Colonic mucosa (tissue), 4 donors: ENCODE measurements at places on chromosomes 7 and 10.

- no peak for DNase-seq
- no peaks in the 10 kb centered on the region for H3K27me3 ChIP-seq
- peaks cover 20% of the 10 kb centered on the region for H3K4me1 ChIP-seq
Measured at GRCh38 chr7:322708-323111, 32.7 kb downstream of the FOXL3 start.

DNA sequence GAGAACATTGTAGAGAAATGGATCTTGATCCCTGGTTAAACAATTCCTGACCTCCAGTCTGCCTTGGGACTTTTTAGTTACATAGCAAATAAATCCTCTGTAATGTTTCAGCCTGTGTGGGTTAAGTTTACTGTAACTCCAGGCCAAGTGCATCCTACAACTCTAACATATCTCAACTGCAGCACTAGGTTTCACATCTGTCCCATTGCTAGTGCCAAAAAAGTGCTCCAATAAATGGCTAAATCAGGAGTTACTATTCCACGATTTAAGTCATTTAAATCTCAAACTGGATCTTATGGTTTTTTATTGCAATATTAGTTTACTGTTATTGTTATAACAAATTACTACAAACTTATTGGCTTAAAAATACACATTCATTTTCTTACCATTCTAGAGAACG, 479.6 kb downstream of the GPAM start:
- no peak overlapping the region for H3K27ac ChIP-seq

DNA sequence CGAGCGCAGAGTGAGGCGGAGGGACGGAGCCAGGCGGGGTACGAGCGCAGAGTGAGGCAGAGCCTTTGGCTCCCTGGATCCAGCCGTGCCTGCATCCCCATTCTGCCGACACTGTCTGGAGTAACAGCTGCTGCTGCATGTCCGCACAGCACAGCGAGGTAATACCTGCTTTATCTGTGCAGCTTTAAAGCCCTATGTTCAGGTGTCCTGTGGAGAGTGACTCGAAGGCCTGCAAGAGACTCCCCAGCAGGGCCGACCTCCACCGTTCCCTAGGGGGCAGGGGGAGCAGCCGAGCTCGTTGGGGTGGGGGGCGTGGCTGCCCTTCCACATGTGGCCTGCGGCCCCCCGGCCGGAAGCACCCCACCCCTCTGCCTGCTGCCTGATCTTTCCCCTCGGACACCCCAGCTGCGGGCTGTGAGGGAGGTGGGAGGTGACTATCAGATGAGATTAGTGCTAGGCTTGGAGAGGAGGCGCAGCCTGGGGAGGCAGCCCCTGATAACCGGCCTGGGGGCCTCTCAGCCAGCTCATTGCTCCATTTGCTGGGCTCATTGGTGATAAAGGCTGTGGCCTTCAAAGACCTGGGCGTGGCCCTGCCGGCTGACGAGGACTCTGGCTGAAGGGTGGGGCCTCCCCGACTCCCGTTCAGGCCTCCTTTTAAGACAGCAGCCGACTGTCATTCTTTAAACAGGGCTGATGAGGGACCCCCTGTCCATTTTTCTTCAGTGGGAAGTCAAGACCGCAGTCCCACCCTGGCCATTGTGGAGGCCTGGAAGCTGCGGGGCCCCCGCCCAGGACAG, 8.0 kb downstream of the VENTX start:
- H3K27me3 ChIP-seq = peaks cover 15% of the 10 kb centered on the region
- H3K4me3 ChIP-seq = no peak overlapping the region
- DNase-seq = peak; percentile 65
- H3K4me1 ChIP-seq = no peaks in the 10 kb centered on the region
- H3K36me3 ChIP-seq = no peaks in the 10 kb centered on the region
- H3K27ac ChIP-seq = no peak overlapping the region

DNA sequence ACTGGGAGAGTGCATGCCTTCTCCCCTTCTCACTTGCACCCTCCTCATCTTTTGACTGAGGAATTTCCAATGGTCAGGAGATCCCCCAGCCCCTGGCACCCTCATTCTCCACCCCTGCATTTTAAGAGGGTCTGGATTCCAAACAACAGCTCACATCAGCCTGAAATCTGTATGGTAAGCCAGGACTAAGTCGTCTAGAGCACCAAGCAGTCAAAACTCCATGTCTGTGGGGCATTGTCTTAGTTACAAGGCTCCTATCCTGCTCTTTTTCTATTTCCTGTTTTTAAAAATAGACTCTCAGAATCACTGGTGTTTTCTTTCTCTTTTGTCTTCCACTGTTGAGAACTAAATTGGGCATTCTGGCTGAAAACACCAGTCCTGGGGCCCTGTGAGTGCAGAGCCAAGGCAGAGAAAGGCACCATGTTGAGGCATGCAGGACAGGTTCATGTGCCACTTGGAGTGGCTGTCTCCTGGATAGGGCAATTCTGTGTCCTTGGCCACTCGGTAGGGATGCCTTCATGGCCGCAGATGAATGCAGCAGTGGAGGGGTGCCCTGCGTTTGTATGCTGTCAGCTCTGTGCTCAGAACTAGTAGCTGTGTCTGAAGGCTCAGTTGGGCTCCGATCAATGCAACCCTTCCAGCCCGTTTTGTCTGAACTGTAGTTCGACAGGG, 216.6 kb upstream of the YAE1 start:
- no peaks in the 10 kb centered on the region for H3K36me3 ChIP-seq
- no peak for DNase-seq
- H3K4me3 ChIP-seq = no peak overlapping the region
- no peaks in the 10 kb centered on the region for H3K4me1 ChIP-seq
- H3K27me3 ChIP-seq = no peaks in the 10 kb centered on the region
- no peak overlapping the region for H3K27ac ChIP-seq
